ENCODE measurements at places on chromosomes 4 and X.

DNA sequence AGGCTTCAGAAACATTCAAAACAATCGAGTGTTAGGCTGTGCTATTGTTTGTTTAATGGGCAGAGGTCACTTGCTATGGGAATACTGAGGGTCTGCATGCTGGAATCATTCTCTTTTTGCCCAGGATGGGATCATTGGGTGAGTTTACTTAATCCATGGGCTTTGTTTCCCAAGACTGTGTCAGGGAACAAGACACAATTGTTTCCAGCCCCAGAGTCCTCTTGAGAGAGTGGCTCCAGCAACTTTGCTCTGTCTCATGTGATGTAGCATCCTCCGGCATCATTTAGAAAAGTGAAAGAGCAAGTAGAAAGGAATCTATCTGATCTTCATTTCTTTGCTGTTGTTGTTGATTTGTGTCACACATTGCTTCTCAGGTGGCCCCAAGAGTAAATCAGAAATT lies 1.8 kb downstream of the TENM3 start:
- no peak for DNase-seq

DNA sequence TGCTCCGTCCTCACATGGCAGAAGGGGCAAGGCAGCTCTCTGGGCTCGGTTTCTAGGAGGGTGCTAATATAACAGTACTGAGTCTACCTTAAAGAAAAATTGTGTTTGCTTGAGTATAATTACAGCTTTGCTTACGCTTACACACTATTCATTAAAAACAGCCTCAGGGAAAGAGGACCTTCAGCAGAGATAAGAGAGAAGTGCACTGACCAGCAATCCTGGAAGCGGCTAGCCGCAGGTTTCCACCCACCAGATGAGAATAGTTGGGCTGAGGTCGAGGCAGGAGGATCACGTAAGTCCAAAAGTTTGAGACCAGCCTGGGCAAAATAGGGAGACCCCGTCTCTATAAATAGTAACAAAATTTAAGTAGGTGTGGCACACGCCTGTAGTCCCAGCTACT lies 15.2 kb upstream of the MRFAP1 start:
- no peak for DNase-seq

- DNase-seq, result no peak
Observed at GRCh38 chrX:10404436-10404835, 215.9 kb downstream of the MID1 start.

DNA sequence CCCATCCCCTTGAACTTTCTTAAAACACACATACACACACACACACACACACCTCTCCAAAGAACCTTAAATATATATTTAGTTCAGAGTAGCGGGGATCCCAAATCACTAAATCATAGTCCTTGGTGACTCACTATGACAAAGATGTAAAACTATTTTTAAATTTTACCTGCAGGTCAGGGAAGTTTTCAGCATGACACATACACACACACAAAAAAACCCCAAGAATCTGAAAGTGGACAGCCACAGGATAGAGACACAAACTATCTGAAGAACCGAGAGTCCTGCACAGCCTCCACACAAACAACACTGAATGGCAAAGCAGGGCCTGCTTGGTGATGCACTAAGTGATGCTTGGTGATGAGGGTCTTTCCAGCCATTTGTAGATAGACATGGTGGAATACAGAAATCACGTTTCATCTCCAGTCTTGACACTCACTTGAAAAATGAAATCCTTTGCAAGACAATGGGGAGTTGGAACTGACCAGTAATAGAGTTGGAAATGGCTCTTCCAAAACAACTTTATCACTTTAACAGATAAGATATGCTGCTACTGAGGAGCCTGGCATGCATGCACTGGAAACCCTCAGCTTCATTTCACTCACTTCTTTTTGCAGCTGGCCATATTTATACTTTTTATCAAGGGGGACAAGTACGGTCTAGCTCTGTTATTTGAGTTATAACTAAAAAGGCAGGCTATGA lies 307.3 kb downstream of the RAPGEF2 start:
- no peak for DNase-seq

- DNase-seq, result no peak
Observed at GRCh38 chrX:1411326-1411725, 19.4 kb upstream of the SLC25A6 start.

DNA sequence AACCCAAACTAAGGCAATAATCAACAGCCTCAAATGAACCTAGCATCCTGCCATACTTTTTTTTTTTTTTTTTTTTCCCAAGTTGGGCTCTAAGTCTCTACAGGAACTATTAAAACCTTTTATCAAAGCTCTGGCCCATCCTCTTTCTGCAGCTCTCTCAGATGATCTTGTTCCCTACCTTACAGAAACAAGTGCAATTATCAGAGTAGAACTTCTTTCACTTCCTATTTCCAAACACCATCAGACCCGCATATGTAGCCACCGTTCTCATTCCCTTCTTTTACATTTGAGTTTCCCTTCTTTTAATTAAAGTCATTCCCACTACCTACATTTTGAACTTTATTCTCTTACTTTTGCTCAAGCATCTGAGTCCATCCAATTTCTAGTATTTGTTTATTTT lies 690.6 kb downstream of the DMD start:
- DNase-seq, result no peak

GRCh38 chr4:71259911-71260331 lies 78.9 kb upstream of the SLC4A4 start:
- DNase-seq, result no peak

DNA sequence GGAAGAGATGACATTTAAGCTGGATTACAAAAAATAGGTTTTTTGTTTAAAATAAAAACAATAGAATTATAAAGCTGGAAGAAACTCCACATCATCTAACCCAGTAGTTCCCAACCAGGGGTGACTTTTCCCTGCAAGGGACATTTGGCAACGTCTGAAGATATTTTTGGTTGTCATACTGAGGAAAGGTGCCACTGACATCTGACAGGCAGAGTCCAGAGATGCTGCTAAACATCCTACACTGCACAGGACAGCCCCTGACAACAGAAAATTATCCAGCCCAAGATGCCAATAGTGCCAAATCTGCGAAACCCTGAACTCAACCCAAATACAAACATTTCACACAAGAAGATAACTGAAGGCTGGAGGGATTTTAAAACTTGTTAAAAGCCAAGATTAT lies 18.5 kb downstream of the TAB3 start:
- no peak for DNase-seq

DNA sequence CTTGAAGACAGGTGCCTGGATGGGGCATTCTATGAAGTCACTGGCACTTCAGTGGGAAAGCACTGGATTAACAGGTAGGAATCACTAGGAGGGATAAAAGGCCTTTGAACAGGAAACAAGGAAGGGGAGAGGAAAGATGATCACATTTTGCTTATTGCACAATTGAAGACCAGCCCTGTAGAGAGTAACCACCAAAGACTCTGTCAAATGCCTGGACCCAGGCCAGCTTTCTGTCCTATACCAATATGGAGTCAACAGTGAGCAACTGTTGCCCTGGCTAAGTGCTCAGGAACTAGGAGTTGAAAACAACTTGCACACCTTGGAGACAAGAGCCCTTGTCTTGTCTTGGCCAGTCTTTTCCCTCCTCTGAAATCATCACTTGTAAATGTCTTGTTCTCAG lies 14.1 kb upstream of the RTL3 start:
- DNase-seq, result no peak

DNA sequence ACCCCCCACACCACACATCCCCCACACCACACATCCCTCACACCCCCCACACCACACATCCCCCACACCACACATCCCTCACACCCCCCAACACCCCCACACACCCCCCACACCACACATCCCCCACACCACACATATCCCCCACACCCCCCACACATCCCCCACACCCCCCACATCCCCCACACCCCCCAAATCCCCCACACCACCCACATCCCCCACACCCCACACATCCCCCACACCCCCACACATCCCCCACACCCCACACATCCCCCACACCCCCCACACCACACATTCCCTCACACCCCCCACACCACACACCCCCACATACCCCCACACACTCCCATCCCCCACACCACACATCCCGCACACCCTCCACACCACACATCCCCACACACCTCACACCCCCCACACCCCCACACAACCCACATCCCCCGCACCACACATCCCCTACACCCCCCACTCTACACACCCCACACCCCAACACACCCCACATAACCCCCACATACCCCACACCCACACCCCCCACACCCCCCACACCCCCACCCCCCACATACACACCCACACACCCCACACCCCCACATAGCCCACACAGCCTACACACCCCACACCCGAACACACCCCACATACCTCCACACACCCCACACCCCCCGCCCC lies 172.9 kb downstream of the DCLK2 start:
- no peak for DNase-seq

Data from NCI-H1105 (cell line).